ENCODE measurements at places on chromosomes 16 and 17. TPM values are rescaled to one million over a fixed set of nuclear protein-coding genes. Genes with fewer than 3 reads are reported as not detected.
A peak's percentile ranks its signal among the peaks of the same experiment; 100 is the strongest.

SEPTIN12 gene
- total RNA-seq = not detected

RNF43 gene
- 3.4 TPM for total RNA-seq

- peaks cover 90% of the 10 kb centered on the region for H3K36me3 ChIP-seq
- no peak overlapping the region for H3K27ac ChIP-seq
- peaks cover 26% of the 10 kb centered on the region for H3K4me1 ChIP-seq
- no peak overlapping the region for H3K4me3 ChIP-seq
- no peak for DNase-seq
These were observed 20.3 kb downstream of the GGA3 start for GRCh38 chr17:75241143-75241430.

- H3K36me3 ChIP-seq = peaks cover 75% of the 10 kb centered on the region
- H3K27me3 ChIP-seq = no peaks in the 10 kb centered on the region
- no peak for DNase-seq
These were observed 6.3 kb downstream of the ATP2A3 start for GRCh38 chr17:3957735-3958599.

DNA sequence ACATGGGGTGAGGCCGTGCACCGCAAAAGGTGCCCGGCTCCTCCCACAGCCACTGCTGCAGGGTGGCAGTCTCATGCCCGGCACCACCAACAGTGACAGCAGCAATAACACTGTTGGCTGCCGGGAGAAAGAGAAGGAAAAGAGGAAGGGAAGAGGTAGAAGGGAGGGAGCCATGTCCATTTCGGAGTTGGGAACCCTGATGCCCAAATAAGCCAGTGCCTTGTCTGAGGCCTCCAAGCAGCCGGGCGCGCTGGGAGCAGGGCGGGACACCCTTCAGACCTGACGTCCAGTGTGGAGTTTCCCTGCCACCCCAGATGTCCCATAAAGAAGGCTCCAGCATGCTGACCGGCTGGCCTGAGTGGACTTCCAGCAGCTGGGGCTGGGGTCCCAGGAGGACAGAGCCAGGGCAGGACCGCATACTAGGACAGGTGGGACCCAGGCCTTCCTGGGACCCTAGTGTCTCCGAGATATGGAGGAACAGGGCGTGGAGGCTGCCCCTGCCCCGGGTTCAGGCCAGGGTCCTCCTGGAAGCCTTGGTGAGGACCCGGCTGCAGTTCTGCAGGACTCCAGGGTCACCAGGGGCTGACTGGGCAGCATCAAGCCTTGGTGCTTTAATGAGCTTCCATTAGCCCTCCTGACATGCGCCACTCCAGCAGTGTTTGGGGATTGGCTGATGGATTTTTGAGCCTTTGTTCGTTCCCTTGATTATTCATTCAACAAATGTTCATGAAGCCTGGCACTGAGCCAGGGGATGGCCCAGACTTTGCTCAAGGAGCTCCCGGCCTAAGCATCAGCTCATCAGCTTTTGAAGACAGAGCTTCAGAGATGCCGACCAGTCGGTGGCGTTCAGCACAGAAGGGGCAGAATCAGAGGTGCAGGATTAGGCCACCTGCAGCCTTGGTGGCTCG is 223.6 kb upstream of the CIBAR2 start:
- peaks cover 2% of the 10 kb centered on the region for H3K27me3 ChIP-seq
- no peak overlapping the region for H3K27ac ChIP-seq
- peak overlapping the region; percentile 33 for H3K4me3 ChIP-seq

GRCh38 chr17:79221597-79221996 is 147.0 kb downstream of the ENGASE start:
- H3K4me3 ChIP-seq = no peak overlapping the region
- no peak overlapping the region for H3K27ac ChIP-seq
- no peaks in the 10 kb centered on the region for H3K4me1 ChIP-seq
- H3K27me3 ChIP-seq = peaks cover 57% of the 10 kb centered on the region
- DNase-seq = no peak

CES5A gene
- 0.09 TPM for total RNA-seq

DNA sequence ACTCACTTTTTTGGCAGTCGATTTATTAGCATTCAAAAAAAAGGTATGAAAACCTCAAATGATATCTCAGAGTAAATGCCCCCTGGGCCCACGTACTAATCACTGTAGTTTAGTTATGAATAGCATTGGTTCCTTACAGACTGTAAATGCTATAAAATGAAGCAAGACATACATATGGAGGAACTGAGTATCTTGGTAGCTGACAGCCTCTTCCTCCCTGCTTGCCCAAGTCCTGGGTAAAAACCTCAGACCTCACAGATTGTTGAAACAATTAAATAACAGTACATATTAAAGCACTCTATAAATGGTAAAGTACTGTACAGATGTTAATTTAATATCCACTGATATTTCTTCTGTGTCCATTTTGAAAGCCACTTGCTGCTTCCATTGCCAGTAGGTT is 33.2 kb upstream of the ABCC11 start:
- DNase-seq = no peak
- peaks cover 4% of the 10 kb centered on the region for H3K36me3 ChIP-seq
- no peaks in the 10 kb centered on the region for H3K27me3 ChIP-seq
- H3K4me3 ChIP-seq = no peak overlapping the region
- H3K27ac ChIP-seq = no peak overlapping the region
- no peaks in the 10 kb centered on the region for H3K4me1 ChIP-seq

DNA sequence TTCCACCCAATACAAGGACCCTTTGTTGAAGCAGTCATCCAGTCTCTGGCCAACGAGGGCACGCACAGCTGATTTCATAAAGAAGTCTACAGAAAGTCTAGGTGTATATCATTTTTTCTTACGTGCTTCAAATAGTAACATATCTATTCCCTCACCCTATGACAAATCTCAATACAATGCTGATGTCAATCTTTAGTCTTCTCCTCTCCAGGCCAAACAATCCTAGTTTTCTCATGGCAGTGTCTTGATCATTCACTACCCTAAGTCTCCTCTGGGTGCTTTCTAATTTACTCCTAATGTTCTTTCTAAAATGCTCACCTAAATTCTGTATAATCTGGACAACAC is 92.6 kb downstream of the CACNG1 start:
- no peaks in the 10 kb centered on the region for H3K4me1 ChIP-seq
- no peak for DNase-seq
- H3K4me3 ChIP-seq = no peak overlapping the region
- peaks cover 50% of the 10 kb centered on the region for H3K36me3 ChIP-seq

FXR2 gene
- 33.3 TPM for total RNA-seq

DNA sequence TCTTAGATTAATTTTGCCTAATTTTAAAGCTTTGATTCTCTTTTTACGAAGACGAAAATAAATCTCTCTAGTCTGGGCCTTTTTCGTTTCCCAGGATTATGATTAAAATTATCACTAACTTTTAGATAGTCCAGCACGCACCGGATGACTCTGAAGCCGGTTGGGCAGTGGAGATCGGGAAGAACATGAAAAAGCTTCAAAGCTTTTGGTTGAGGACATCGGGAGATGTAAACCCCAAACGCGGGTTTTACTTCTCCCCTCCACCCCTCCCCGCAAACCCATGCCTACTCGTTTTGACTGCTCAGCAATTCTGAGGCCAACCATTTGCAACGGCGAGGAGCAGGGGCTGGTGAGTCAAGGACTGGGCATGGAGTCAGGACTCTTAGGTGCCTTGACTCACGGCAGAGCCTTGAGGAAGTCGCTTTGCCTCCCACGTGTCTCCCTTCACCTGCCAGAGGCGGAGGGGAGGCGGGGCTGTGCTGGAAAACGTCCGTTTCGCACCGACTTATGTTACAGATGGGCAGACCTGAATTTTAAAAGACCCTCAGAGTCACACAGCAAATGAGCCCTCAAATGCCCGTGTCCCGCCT is 989 bp upstream of the DUSP14 start:
- H3K27me3 ChIP-seq = peaks cover 8% of the 10 kb centered on the region
- peak; percentile 20 for DNase-seq
- H3K4me1 ChIP-seq = peaks cover 22% of the 10 kb centered on the region
- peak overlapping the region; percentile 62 for H3K4me3 ChIP-seq

- DNase-seq = no peak
- H3K36me3 ChIP-seq = peaks cover 31% of the 10 kb centered on the region
- peak overlapping the region; percentile 88 for H3K4me3 ChIP-seq
- H3K27ac ChIP-seq = no peak overlapping the region
- peaks cover 5% of the 10 kb centered on the region for H3K4me1 ChIP-seq
These were observed 1.2 kb downstream of the PSMD11 start for GRCh38 chr17:32445497-32445896.

DNA sequence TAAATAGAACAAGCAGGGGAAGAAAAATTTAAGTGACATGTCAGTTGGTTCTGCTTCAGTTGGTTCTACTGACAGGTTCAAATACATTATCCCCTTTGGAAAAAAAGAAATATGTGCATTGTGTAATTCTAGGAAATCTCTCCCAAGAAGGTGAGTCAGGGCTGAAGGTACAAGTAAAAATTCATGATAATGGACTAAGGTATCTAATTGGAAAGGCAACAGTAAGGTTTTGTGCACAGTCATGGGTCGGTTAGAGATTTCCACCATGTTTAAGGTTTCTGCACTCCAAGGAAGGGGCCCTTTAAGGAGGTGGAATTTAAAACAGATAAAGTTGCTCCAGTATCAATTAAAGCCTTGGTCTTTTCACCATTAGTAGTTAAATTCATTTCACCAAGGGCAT is 17.9 kb upstream of the B4GALNT2 start:
- no peaks in the 10 kb centered on the region for H3K36me3 ChIP-seq
- H3K27me3 ChIP-seq = peaks cover 24% of the 10 kb centered on the region
- no peak overlapping the region for H3K4me3 ChIP-seq

ALDOA gene
- 523 TPM for total RNA-seq

Data from thymus (tissue), 14 donors.